ENCODE measurements at places on chromosomes 1 and 21. TPM values are rescaled to one million over a fixed set of nuclear protein-coding genes. Genes with fewer than 3 reads are reported as not detected.

DNA sequence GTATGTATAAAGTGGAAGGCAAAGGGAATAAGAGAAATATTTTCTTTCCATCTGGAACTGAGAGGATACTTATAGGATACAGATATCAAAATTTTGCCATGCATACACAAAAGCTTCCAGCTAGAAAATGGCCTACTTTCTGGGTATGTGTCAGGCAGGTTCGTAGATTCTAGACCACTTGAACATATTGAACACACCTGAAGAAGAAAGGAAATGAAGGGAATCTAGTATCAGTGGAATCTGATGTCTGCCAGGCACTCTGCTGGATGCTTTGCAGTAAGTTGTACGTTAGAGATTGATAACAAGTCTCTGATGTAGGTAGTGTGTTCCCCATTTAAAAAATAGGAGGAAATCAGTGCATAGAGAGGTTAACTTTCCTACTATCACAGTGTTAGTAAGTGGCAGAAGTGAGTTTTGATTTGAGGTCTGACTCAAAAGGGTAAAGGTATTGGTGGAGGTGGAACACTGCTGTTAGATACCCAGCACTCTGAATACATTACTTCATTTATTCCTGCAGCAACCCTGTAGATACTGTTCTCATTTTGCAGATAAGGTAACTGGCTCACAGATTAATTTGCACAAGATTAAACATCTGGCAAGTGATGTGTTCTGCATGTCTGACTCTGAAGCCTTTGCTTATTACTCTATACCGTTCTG, 3.0 kb downstream of the CAMSAP2 start:
- peaks cover 32% of the 10 kb centered on the region for H3K27me3 ChIP-seq
- H3K4me3 ChIP-seq: no peak overlapping the region
- H3K4me1 ChIP-seq: peaks cover 23% of the 10 kb centered on the region
- H3K36me3 ChIP-seq: no peaks in the 10 kb centered on the region
- DNase-seq: no peak

DNA sequence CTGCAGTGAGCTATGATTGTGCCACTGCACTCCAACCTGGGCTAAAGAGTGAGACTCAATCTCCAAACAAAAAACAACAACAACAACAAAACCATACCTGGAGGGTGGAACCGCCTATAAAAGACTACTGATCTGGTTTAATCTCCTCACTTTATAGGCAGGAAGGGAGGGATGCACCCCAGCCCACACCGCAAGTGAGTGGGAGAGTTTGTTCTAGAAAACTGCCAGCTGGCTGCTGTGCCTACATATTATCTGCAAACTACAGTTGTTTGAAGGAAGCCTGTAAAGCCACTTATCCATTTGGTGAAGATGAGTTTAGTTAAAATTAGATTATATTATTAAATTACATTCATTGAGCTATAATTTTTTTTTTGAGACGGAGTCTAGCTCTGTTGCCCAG, 9.1 kb upstream of the SRSF10 start:
- no peak overlapping the region for H3K27ac ChIP-seq
- H3K27me3 ChIP-seq: peaks cover 5% of the 10 kb centered on the region
- H3K36me3 ChIP-seq: no peaks in the 10 kb centered on the region
- H3K4me1 ChIP-seq: peaks cover 8% of the 10 kb centered on the region

DNA sequence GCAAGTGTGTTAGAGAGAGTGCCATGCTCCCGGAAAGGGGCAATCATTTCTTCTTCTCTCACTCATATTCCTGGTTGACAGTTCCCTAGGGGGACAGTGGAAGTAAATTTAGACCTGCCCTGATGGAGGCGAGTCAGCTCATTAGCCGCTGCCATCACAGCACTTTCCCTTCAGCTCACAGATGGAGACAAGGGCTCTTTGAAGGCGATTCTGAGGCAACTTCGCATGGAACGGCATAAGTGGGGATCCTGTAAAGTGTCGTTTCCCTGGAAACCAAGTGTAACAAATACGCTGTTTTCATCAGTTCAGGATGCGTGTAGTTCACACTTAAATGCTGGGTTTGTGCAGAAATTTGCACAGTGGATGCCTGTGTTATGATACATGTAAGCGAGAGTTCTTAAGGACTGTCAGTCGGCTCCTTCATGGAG, 114.5 kb upstream of the TMPRSS15 start:
- H3K4me1 ChIP-seq: no peaks in the 10 kb centered on the region
- no peak overlapping the region for H3K4me3 ChIP-seq
- no peak overlapping the region for H3K27ac ChIP-seq
- no peak for DNase-seq
- no peaks in the 10 kb centered on the region for H3K36me3 ChIP-seq
- no peaks in the 10 kb centered on the region for H3K27me3 ChIP-seq

DNA sequence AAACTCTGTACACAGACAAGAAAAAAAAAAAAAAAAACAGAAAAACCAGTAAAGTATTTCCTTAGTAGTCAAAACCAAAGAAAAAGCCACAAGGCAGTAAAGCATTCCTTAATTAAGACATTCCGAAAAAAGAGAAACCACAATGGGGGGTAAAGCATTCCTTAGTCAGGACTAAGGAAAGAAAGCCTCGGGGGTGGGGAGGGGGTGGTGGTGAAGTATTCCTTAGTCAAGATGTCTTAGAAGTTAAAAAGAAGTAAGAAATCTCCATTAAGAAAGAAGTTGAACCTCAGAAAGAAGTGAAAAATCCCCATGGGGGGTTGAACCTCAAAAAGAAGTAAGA, 28.2 kb upstream of the FMO1 start:
- no peak for DNase-seq
- H3K36me3 ChIP-seq: no peaks in the 10 kb centered on the region
- peaks cover 3% of the 10 kb centered on the region for H3K27me3 ChIP-seq
- no peak overlapping the region for H3K4me3 ChIP-seq
- no peak overlapping the region for H3K27ac ChIP-seq

GRCh38 chr1:91374086-91374485, 30.6 kb downstream of the HFM1 start:
- H3K27me3 ChIP-seq: peaks cover 2% of the 10 kb centered on the region
- no peak overlapping the region for H3K4me3 ChIP-seq
- H3K27ac ChIP-seq: no peak overlapping the region
- no peak for DNase-seq
- no peaks in the 10 kb centered on the region for H3K36me3 ChIP-seq
- H3K4me1 ChIP-seq: no peaks in the 10 kb centered on the region

DNA sequence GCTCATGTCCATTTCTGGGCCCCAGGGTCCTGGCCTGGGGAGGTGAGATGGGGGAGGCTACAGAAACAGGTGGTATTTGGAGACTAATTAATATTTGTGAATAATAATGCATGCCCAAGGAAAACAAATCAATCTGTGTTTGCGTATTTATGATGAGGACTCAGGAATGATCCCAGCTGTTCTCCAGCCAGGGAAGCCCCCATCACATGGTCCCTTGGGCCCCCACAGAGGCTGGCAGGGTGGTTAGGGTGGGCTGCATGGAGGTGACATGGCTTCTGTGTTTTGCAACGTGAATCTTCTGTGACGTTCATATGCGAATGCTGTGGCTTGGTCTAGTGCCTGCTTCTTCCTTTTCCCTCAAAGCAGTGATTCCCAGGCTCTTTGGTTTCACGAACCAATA, 10.5 kb downstream of the PTPRF start:
- H3K27ac ChIP-seq: no peak overlapping the region
- no peaks in the 10 kb centered on the region for H3K36me3 ChIP-seq
- no peak for DNase-seq
- peaks cover 3% of the 10 kb centered on the region for H3K27me3 ChIP-seq

DNA sequence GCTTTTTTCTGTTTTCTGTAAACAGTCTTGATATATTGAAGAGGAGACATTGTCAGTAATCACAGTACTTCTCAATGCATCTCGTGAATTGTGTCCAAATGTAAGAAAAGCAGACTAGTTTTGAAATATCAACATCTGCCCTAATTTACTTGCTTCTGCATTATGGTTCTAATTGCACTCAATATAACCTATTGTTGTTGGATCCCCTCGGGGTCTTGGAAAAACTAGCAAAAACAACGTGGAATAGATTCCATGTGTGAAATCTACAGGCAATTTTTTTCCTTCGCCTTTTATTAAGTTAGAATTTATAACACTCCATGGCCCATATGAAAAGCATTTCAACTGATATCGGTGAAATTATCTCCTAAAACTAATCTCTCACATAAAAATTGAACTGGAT, 236.5 kb downstream of the TTLL7 start:
- no peak overlapping the region for H3K4me3 ChIP-seq
- DNase-seq: no peak
- no peaks in the 10 kb centered on the region for H3K27me3 ChIP-seq
- H3K4me1 ChIP-seq: peaks cover 4% of the 10 kb centered on the region

DNA sequence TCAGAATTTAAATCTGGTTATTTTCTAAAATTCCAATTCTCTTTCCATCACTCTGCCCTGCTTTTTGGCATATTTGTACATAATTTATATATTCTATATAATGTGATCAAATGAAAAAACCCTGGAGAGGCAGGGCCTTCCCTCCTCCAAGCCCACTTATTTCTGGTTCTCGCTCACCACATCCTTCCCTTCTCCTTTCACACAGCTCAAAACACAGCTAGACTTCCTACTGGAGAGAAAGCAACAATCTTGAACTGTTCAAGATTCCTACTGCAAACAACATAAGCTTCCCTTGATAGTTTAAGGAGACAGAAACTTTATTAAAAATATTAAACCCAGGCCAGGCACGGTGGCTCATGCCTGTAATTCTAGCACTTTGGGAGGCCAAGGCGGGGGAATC, 7.6 kb upstream of the AIM2 start:
- peaks cover 7% of the 10 kb centered on the region for H3K4me1 ChIP-seq
- H3K27ac ChIP-seq: no peak overlapping the region
- H3K4me3 ChIP-seq: no peak overlapping the region
- DNase-seq: no peak
- peaks cover 18% of the 10 kb centered on the region for H3K27me3 ChIP-seq
- H3K36me3 ChIP-seq: no peaks in the 10 kb centered on the region

- H3K27me3 ChIP-seq: no peaks in the 10 kb centered on the region
- no peaks in the 10 kb centered on the region for H3K36me3 ChIP-seq
- no peaks in the 10 kb centered on the region for H3K4me1 ChIP-seq
- no peak overlapping the region for H3K27ac ChIP-seq
- H3K4me3 ChIP-seq: no peak overlapping the region
Measured at GRCh38 chr1:219703368-219703639, 90.4 kb upstream of the ZC3H11B start.

DNA sequence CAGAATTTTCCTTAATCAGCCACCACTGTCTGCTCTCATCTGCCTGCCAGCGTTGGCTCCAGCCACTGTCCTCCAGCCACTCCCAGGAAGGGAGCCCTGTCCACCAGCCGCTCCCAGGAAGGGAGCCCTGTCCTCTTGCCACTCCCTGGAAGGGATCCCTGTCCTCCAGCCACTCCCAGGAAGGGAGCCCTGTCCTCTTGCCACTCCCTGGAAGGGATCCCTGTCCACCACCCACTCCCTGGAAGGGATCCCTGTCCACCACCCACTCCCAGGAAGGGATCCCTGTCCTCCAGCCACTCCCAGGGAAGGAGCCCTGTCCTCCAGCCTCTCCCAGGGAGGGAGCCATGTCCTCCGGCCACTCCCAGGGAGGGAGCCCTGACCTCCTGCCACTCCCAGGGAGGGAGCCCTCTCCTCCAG, 726.5 kb downstream of the PTPRU start:
- H3K4me3 ChIP-seq: no peak overlapping the region
- no peaks in the 10 kb centered on the region for H3K36me3 ChIP-seq
- H3K4me1 ChIP-seq: no peaks in the 10 kb centered on the region

DNA sequence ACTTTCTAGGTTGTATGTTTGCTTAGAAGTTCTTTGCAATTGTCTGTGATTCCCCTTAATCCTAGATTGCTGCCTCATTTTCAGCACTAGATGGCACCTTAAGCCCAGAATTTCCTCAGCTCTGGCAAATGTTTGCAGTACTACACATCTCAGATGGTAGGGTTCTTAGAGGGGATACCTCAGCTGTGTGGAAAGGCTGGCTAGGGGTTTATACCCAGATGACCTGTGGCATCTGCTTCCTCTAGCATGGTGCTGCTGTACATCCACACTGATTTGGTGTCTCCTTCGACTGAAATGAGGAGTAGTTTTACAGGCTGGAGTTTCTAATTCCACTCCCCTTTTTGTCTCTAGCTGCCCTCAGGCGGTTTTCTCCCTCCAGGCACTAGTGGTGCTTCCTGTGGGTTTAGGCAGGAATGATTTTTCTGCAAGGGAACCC, 23.5 kb downstream of the ASB17 start:
- H3K27me3 ChIP-seq: peaks cover 2% of the 10 kb centered on the region
- no peak for DNase-seq
- H3K4me3 ChIP-seq: no peak overlapping the region
- no peaks in the 10 kb centered on the region for H3K4me1 ChIP-seq
- H3K27ac ChIP-seq: no peak overlapping the region

- H3K27ac ChIP-seq: peak overlapping the region; percentile 95
- peak; percentile 49 for DNase-seq
- H3K4me1 ChIP-seq: peaks cover 29% of the 10 kb centered on the region
- H3K27me3 ChIP-seq: no peaks in the 10 kb centered on the region
- peaks cover 17% of the 10 kb centered on the region for H3K36me3 ChIP-seq
- H3K4me3 ChIP-seq: peak overlapping the region; percentile 94
Measured at GRCh38 chr1:156281281-156281680, 1.3 kb downstream of the SMG5 start.

- no peak overlapping the region for H3K4me3 ChIP-seq
- peaks cover 7% of the 10 kb centered on the region for H3K36me3 ChIP-seq
- no peak for DNase-seq
- H3K4me1 ChIP-seq: no peaks in the 10 kb centered on the region
- H3K27ac ChIP-seq: no peak overlapping the region
Measured at GRCh38 chr1:248848602-248849001, 10.3 kb downstream of the ZNF692 start.

- H3K27ac ChIP-seq: no peak overlapping the region
- DNase-seq: no peak
- H3K4me3 ChIP-seq: no peak overlapping the region
Measured at GRCh38 chr1:237759377-237759776, 131.3 kb downstream of the ZP4 start.

The SPRR2B gene
- total RNA-seq: not detected

The KCNH1 gene
- total RNA-seq: not detected

The ZFP69 gene
- 2.3 TPM for total RNA-seq

The AIDA gene
- total RNA-seq: 65.0 TPM

The AGRN gene
- 19.3 TPM for total RNA-seq

The C1orf167 gene
- total RNA-seq: not detected

The CA6 gene
- total RNA-seq: 41.8 TPM

The NTNG1 gene
- not detected for total RNA-seq

The ASTN1 gene
- not detected for total RNA-seq

The PRKAA2 gene
- not detected for total RNA-seq
